ENCODE measurements at places on chromosomes 6 and 20. TPM values are rescaled to one million over a fixed set of nuclear protein-coding genes. Genes with fewer than 3 reads are reported as not detected.

GRCh38 chr20:33584976-33585375 is 77.2 kb upstream of the C20orf144 start:
- DNase-seq, result no peak
- H3K27me3 ChIP-seq, result no peaks in the 10 kb centered on the region
- H3K4me3 ChIP-seq, result no peak overlapping the region
- H3K27ac ChIP-seq, result no peak overlapping the region

DNA sequence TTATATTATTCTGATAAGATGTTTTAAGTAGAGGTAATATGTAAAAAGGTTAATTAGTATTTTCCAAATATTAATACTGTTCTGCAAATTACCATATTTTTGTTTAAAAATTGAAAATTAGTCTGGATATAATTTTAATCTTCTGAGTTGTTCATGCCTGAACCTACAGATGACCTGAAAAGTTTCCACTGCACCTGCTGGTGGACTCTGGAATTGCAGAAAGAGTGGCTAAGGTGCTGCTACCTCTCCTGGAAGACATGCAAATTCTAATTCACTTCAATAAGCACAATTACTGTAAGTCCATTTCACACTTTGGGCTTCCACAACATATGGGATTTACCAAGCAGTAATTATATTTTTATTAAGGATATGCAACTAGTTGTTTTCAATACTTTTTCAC is 77.7 kb upstream of the OLIG3 start:
- H3K4me1 ChIP-seq, result no peaks in the 10 kb centered on the region
- peaks cover 16% of the 10 kb centered on the region for H3K27me3 ChIP-seq
- peak; percentile 79 for DNase-seq
- H3K36me3 ChIP-seq, result no peaks in the 10 kb centered on the region
- no peak overlapping the region for H3K4me3 ChIP-seq
- no peak overlapping the region for H3K27ac ChIP-seq

DNA sequence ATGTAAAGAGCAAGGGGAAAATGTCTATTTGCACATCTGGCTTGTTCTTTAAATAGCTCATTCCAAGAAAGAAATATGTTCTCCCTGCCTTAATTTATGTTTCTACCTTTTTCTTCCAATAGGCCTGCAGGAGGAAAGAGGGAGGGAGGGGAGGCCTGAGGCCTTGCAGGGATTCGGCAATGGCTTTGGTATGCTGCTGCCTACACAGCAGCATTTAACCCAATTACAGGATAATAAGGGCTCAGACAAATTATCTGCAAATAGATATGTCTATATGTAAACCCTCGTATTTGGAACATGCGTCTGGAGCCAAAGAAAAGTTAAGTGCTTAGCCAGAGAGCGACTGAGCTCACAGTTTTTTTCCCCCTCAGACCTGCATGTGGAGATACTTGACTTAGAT is 277.2 kb downstream of the CDC5L start:
- H3K36me3 ChIP-seq, result no peaks in the 10 kb centered on the region
- no peak for DNase-seq
- H3K4me1 ChIP-seq, result no peaks in the 10 kb centered on the region
- H3K27me3 ChIP-seq, result no peaks in the 10 kb centered on the region
- H3K4me3 ChIP-seq, result no peak overlapping the region

- no peak for DNase-seq
- no peak overlapping the region for H3K27ac ChIP-seq
- no peak overlapping the region for H3K4me3 ChIP-seq
- no peaks in the 10 kb centered on the region for H3K4me1 ChIP-seq
- no peaks in the 10 kb centered on the region for H3K27me3 ChIP-seq
Observed at GRCh38 chr20:35826397-35826998, 54.7 kb downstream of the PHF20 start.

DNA sequence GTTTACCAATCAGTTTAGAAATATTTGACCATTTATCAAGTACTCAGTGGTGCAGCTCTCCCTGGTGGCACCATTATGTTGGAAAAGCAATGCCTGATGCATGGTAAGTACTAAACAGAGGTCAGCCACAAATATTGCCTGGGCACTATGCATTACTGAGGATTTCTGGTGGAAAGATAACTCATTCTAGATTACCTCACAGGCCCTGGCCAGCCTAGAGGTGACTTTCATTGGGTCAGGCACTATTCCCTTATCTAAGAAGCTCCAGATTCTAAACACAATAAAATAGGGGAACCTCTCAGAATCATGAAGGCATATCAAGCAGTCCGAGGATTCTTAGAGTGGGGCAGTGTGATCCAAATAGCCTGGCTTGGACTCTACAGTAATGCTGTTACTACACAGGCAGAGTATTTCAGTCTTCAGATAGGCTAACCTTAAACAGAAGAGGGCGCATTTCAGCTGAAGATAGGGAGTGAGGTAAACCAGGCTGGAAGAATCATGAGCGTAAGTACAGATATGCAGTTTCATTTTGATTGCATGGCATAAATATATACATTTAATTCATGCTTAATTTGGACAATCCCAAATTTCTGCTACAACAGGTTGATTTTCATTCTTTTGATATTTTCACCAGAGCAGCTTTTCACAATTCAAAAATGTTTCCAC is 12.1 kb downstream of the LGSN start:
- H3K4me3 ChIP-seq, result no peak overlapping the region
- no peak overlapping the region for H3K27ac ChIP-seq
- H3K36me3 ChIP-seq, result no peaks in the 10 kb centered on the region
- DNase-seq, result peak; percentile 1
- H3K27me3 ChIP-seq, result no peaks in the 10 kb centered on the region

- H3K4me1 ChIP-seq, result peaks cover 2% of the 10 kb centered on the region
- no peak for DNase-seq
- no peaks in the 10 kb centered on the region for H3K27me3 ChIP-seq
Observed at GRCh38 chr20:38210741-38211140, 45.7 kb upstream of the TGM2 start.

DNA sequence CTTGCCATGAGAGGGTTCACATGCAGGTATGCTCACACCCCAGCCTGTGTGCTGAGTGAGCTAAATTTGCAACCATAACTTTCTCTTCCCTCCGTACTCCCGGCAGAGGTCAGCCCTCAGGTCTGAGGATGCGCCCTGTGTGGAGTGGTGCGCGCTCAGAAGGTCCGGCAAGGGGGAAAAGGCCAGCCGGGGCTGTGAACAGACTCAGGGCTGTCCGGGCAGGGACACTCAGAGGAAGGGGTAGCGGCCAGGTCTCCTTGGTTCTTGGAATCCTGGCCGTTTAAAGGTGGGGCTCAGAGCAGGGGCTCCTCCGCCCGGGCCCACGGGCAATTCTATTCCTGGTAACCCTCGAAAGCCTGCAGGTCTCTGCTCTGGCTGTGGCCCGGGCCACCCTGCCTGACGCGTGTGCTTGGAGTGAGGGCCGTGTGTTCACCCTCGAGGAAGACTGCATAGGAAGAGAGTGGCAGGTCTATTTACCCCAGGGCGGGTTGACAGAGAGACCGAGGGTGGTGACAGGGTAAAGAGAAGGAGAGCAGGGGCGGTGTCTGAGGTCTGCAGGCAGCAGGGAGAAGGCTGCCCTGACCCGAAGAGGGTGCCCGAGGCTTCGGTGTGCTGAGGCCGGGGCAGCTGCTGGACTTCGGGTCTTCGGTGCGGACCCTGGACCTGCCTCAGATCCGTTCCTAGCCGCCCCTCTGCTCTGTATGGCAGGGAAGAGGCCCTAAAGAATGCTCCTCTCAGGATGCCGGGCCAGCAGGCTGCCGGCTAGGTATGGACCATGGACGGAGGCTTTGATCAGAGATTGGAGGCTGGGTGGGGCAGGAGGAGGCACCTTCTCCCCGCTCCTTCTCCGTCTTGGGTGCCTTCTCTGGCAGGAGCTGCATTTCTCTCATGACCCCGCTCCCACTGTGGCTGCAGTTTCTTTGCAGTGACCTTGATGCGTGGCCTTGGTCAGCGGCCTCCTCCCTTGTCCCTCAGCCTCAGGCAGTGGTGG is 131.1 kb upstream of the ARMC2 start:
- H3K4me1 ChIP-seq, result peaks cover 18% of the 10 kb centered on the region
- no peak for DNase-seq
- no peak overlapping the region for H3K4me3 ChIP-seq
- no peak overlapping the region for H3K27ac ChIP-seq
- no peaks in the 10 kb centered on the region for H3K27me3 ChIP-seq

DNA sequence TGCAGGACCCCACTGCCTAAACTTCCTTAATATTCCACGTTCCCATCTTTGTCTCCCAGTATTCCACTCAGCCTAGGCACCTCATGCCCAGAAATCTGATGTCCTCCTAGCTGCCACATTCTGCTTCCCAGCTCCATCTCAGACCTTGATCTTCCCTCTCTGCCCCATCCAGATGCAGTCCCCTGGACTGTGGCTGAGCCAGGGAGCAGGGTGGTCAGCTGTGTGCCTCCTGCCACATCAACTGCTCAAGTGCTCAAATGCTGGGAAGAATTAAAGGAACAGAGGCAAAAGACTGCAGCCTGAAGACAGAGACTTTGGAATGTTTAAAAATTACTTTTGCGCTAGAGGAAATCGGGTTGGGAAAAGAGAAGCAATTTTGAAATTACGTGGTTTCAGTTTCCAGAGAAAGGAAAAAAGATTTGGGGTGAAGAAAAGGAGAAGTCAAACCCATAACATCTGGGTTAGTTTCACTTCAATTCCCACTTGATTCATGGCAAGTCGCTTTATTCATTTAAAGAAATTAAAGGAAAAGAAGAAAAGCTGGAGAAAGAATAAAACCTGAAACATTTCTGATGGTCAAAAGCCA is 704.8 kb downstream of the PTPRT start:
- no peaks in the 10 kb centered on the region for H3K27me3 ChIP-seq
- H3K4me3 ChIP-seq, result no peak overlapping the region
- H3K4me1 ChIP-seq, result no peaks in the 10 kb centered on the region
- no peaks in the 10 kb centered on the region for H3K36me3 ChIP-seq

DNA sequence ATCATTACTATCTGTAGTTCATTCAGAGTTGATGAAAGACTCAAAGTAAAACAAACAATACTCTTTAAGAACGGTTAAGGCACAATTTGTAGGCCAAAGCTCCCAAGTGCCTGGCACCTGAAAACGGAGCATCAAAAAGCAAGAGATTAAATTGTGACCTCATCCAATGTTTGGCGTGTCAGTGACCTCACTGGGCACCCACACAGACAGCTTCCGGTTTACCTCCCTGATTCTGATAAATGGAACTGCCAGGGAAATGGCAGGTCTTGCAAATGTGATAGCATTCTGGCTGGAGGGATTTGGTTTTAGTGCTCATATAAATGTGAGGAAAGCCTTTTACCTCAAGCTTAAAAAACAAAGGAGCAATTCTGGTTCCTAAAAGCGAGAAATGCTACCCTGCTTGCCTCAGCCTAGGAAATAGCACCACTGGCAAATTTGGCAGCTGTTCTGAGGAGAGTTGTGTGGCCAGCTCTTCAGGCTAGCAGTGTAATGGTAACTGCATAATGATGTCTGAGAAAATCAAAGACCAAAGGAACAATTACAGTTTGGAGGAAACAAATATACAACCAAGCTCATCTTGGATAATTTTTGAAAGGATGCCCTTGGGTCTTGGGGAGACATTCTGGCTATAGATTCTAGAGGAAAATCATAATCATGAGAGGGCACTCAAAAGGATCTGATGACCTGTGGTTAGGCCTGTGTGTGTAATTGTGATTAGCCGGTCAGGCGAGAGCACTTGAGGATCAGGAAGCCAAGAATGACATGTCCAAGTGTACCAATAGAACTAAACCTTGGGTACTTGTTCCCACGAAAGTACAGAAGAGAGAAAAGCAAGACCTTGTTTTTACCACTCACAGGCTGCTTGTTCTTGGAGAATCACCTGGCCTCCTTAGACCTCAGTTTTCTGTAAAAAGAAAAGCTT is 174.3 kb downstream of the TFAP2B start:
- no peak overlapping the region for H3K27ac ChIP-seq
- H3K27me3 ChIP-seq, result no peaks in the 10 kb centered on the region
- H3K4me1 ChIP-seq, result no peaks in the 10 kb centered on the region
- no peaks in the 10 kb centered on the region for H3K36me3 ChIP-seq
- H3K4me3 ChIP-seq, result no peak overlapping the region
- DNase-seq, result no peak

- no peaks in the 10 kb centered on the region for H3K27me3 ChIP-seq
- H3K4me3 ChIP-seq, result no peak overlapping the region
- H3K27ac ChIP-seq, result no peak overlapping the region
Observed at GRCh38 chr20:48098866-48099265, 313.6 kb upstream of the SULF2 start.

DNA sequence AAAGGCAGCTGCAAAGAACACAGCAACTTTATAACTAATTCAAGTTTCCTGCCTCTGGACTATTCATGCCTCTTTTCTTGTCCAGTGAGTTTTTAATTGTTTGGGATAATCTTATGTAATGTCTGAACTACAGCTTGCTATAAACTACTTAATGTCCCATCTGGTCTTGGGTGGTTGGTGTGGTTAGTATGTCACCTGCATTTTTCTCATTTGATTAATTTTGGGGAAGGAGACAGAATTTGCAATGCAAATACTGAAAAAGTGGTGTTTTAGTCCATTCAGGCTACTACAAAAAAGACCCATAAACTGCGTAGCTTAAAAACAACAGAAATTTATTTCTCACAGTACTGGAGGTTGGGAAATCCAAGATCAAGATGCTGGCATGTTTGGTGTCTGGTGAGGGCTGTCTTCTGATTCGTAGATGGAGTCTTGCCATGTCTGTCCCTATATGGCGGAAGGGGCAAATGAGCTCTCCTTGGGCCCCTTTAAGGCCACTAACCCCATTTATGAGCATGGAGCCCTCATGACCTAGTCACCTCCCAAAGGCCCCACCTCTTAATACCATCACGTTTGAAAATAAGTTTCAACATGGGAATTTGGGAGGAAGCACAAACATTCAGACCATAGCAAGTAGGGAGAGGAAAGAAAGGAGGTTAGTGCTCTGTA is 22.4 kb downstream of the RNF8 start:
- H3K36me3 ChIP-seq, result peaks cover 34% of the 10 kb centered on the region
- peak overlapping the region; percentile 24 for H3K27ac ChIP-seq
- H3K27me3 ChIP-seq, result no peaks in the 10 kb centered on the region
- H3K4me3 ChIP-seq, result no peak overlapping the region
- no peak for DNase-seq

GRCh38 chr6:14477559-14477958 is 360.0 kb downstream of the CD83 start:
- peaks cover 3% of the 10 kb centered on the region for H3K4me1 ChIP-seq
- no peaks in the 10 kb centered on the region for H3K27me3 ChIP-seq
- H3K36me3 ChIP-seq, result no peaks in the 10 kb centered on the region
- no peak for DNase-seq
- no peak overlapping the region for H3K4me3 ChIP-seq

Gene SH3BGRL2
- 0.68 TPM for total RNA-seq

Gene BMP7
- total RNA-seq, result not detected

Gene COL12A1
- 0.25 TPM for total RNA-seq

Gene TUBB2B
- not detected for total RNA-seq

Gene DUSP15
- total RNA-seq, result not detected
